ENCODE measurements at places on chromosomes 7 and 10. TPM values are rescaled to one million over a fixed set of nuclear protein-coding genes. Genes with fewer than 3 reads are reported as not detected.

The LSM8 gene
- 28.3 TPM for total RNA-seq

The PRLHR gene
- total RNA-seq: not detected

The SPDYE9 gene
- total RNA-seq: not detected

The LIPF gene
- not detected for total RNA-seq

DNA sequence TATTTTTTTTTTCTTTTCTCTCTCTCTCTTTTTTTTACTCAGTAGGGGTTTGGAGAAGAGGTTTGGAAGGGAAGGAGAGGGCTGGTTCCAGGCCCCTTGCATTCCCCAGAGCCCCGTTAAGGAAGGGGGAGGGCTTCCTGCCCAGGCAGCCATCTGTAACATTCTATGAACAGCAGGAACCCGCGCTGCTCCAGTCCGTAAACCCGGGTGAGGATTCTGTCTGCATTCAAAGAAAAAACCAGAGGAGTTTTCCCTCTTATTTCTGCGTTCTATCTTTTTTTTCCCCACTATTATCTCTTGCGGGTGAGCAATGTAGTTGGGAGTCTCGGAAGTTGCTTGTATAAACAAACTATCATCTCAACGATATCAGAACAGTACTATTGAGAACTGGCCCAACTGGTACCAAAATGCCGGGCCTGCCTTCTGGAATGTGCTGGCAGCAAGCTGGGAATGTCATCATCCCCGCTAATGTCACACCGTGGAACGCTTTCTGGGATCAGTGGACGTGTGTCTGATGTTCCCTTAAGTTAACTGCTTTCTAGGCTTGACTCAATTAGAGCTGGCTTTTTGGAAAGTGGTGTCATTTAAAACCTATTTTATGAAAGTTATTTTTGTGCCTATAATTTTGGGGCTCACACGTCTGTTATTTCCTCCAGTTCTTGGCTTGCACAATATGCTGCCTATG lies 153.1 kb upstream of the MEOX2 start:
- H3K27ac ChIP-seq: peak overlapping the region; percentile 56
- no peaks in the 10 kb centered on the region for H3K36me3 ChIP-seq
- H3K4me3 ChIP-seq: peak overlapping the region; percentile 25
- DNase-seq: no peak

DNA sequence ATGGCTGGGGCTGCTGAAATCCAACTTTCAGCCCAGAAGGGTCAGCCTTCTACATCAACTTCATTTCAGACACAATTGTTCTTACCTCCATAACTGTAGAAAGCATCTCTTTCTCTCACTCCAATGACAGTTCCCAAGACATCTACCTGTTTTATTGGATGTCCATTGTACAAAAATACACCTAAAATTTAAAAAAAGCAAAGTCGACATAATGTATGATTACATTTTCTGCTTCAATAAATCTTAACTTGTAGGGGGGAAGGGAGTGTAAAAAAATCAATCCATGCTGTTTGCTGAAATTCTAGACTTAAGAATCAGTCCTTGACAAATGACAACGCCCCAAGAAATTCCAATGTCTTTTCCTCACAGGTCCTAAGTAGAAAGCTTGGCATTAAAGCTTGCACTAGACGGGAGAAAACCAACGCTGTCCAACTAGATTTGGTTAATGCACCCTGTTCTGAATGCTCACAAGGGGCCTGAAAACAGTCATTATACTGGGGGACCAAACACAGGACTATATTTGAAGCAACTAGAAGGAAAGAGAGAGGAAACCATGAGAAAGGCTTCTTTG lies 7.5 kb downstream of the STN1 start:
- DNase-seq: no peak
- no peaks in the 10 kb centered on the region for H3K36me3 ChIP-seq

GRCh38 chr10:34254596-34254995 lies 560.5 kb downstream of the PARD3 start:
- H3K36me3 ChIP-seq: no peaks in the 10 kb centered on the region
- H3K4me3 ChIP-seq: no peak overlapping the region
- no peaks in the 10 kb centered on the region for H3K4me1 ChIP-seq
- H3K27me3 ChIP-seq: no peaks in the 10 kb centered on the region
- no peak for DNase-seq

GRCh38 chr7:141409801-141410329 lies 141.3 kb upstream of the AGK start:
- H3K4me1 ChIP-seq: no peaks in the 10 kb centered on the region
- no peak for DNase-seq
- no peak overlapping the region for H3K4me3 ChIP-seq
- H3K36me3 ChIP-seq: no peaks in the 10 kb centered on the region

DNA sequence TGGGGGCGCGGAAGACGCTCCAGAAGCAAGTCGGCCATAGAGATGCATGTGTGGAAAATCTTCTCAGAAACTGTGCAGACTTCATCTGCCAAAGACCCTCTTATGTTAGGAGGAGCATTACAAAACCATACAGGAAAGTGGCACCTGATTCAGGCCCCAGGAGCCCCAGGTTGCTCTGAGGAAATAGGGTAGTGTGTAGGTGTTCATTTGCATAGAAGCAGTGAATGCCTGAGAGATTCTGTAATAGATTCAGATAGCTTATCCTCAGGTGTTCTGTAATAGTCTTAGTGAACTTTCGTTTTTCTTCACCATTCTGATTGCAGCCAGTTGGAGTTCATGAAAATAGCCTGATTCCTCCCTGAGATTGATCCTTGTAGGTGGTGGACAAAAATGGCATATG lies 106.4 kb upstream of the GJD4 start:
- peaks cover 20% of the 10 kb centered on the region for H3K4me1 ChIP-seq
- no peaks in the 10 kb centered on the region for H3K27me3 ChIP-seq
- DNase-seq: no peak
- H3K27ac ChIP-seq: no peak overlapping the region
- peaks cover 7% of the 10 kb centered on the region for H3K36me3 ChIP-seq
- H3K4me3 ChIP-seq: no peak overlapping the region

DNA sequence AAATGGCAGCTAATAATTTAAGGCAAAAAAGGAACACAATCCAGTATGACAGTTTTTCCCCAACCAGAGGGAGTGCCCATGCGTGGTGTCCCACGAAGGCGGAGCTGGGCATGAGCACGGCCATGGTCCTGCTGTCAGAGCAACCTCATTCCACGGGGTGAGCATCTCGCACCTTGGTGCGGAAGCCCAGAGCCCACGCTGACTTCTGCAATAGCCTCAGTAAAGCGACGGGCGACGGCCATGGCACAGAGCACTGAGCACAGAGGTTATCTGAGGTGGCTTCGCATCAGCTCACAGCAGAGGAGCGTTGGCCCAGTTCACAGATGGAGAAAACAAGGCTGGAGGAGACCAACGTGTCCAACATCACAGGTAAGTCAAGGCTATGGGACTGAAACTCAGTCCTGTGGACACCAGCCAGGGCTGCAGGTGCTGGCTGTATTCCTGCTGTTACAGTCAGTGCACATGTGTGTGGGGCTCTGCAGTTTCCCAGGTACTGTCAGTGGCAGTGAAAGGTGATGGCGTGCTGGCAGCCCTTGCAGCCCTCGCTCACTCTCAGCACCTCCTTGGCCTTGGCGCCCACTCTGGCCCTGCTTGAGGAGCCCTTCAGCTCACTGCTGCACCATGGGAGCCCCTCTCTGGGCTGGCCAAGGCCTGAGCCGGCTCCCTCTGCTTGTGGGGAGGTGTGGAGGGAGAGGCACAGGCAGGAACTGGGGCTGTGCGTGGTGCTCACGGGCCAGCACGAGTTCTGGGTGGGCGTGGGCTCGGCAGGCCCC lies 525.6 kb downstream of the PTPRN2 start:
- H3K4me1 ChIP-seq: no peaks in the 10 kb centered on the region
- no peaks in the 10 kb centered on the region for H3K27me3 ChIP-seq

DNA sequence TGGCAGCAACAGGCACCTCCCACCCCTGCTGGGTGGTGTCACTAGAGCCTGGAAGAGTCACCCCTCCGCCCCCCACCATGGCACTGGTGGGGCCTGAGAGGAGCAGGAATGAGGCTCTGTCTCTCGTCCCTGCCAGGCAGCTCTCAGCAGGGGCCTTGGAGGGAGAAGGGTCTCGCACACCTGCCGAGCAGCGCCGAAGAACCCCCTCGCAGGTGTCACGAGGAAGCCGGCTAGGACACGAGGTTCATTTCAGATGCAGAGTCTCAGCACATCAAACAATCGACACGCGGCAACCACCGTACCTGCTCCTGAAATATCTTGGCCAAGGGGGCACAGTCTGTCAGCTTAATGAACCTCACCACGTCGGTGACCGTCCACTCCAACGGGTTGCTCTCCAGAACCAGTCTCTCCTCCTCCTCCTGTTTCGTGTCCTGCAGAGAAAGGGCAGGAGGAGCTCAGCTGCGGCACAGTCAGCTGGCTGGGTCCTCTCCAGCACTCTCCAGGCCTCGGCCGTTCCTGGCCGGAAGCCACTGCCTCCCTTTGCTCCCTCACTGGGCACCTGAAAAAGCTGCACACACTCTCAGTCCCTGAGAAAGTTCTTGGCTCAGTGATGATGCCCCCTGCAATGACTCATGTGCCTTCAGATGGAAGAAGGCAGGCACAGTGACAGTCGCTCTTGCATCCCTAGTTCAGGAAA lies 240.1 kb downstream of the SFMBT2 start:
- no peak overlapping the region for H3K4me3 ChIP-seq
- no peaks in the 10 kb centered on the region for H3K4me1 ChIP-seq
- no peak for DNase-seq
- no peak overlapping the region for H3K27ac ChIP-seq

- H3K27ac ChIP-seq: peak overlapping the region; percentile 76
- DNase-seq: peak; percentile 87
- H3K4me3 ChIP-seq: peak overlapping the region; percentile 61
- H3K4me1 ChIP-seq: no peaks in the 10 kb centered on the region
Observed at GRCh38 chr10:27252267-27253000, 11.8 kb upstream of the ACBD5 start.

DNA sequence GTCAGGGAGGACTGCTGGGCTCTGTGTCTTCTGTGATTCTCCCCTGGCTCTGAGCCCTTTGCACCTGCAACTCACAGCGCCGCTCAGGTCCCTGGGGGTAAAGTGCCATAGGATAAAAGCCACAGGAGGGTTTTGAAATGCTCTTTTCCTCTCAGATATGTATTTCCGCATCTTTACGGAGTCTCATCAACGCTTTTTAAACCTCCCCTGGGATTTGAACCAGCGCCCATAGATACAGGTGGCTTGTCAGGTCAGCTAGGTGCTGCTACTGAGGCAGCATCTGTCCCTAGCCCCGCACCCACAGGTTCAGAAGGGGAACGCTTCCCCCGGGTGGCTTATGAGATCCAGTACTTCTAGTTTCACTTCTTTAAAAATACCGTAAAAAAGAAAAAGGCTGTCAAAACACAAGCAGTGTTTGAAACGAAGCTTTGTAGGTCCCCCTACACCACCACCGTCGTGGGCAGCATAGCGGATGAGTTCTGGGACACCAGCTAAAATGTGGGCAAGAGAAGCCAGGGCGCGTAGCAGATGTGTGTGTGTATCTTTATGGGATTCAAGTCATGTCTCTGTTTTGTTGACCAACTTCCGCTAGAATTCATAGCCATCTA lies 173.5 kb downstream of the CUX1 start:
- no peaks in the 10 kb centered on the region for H3K4me1 ChIP-seq
- no peaks in the 10 kb centered on the region for H3K36me3 ChIP-seq
- H3K27ac ChIP-seq: no peak overlapping the region
- no peak for DNase-seq
- no peak overlapping the region for H3K4me3 ChIP-seq
- H3K27me3 ChIP-seq: no peaks in the 10 kb centered on the region

DNA sequence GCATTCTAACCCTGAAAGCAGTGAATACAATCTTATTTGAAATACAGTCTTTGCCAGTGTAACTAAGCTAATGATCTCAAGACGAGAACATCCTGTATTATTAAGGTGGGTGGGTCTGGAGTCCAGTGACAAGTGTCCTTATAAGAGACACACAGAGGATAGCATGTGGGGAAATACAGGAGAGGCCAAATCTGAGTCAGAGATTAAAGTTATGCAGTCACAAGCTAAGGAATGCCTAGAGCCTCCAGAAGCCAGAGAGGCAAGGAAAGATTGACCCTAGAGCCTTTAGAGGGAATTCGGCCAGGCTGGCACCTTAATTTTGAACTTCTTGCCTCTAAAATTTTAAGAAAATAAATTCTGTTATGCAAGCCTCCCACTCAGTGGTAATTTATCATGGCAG lies 87.5 kb upstream of the HGF start:
- no peak overlapping the region for H3K27ac ChIP-seq
- DNase-seq: no peak
- no peaks in the 10 kb centered on the region for H3K36me3 ChIP-seq
- H3K4me3 ChIP-seq: no peak overlapping the region

GRCh38 chr10:36778651-36779050 lies 346.7 kb upstream of the ANKRD30A start:
- no peak overlapping the region for H3K27ac ChIP-seq
- no peaks in the 10 kb centered on the region for H3K36me3 ChIP-seq
- no peaks in the 10 kb centered on the region for H3K27me3 ChIP-seq
- no peak for DNase-seq
- no peaks in the 10 kb centered on the region for H3K4me1 ChIP-seq
- no peak overlapping the region for H3K4me3 ChIP-seq

GRCh38 chr10:71426058-71426605 lies 29.4 kb downstream of the CDH23 start:
- H3K36me3 ChIP-seq: no peaks in the 10 kb centered on the region
- H3K27me3 ChIP-seq: no peaks in the 10 kb centered on the region
- no peaks in the 10 kb centered on the region for H3K4me1 ChIP-seq
- no peak overlapping the region for H3K4me3 ChIP-seq

GRCh38 chr7:85405016-85405902 lies 218.4 kb upstream of the SEMA3D start:
- H3K27me3 ChIP-seq: no peaks in the 10 kb centered on the region
- H3K4me1 ChIP-seq: no peaks in the 10 kb centered on the region
- no peak for DNase-seq
- H3K4me3 ChIP-seq: no peak overlapping the region

DNA sequence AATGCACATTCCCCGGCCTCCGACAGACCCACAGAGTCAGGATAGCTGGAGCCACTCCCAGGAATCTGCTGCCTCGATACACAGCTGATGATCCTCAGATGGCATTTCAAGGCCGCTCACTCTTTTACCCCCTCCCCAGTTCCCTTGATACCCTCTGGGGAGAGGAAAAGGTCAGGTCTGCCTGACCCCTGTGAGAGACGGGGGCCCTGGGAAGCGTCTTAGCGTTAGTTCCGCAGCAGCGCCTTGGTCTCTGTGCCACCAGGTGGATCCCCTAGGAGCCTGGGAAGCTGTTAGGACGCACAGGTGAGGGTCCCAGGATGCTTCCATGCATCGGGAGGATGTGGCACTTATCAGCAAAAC lies 420.5 kb upstream of the FOXK1 start:
- H3K4me3 ChIP-seq: no peak overlapping the region
- no peaks in the 10 kb centered on the region for H3K27me3 ChIP-seq
- no peaks in the 10 kb centered on the region for H3K4me1 ChIP-seq
- no peak for DNase-seq
- no peaks in the 10 kb centered on the region for H3K36me3 ChIP-seq

DNA sequence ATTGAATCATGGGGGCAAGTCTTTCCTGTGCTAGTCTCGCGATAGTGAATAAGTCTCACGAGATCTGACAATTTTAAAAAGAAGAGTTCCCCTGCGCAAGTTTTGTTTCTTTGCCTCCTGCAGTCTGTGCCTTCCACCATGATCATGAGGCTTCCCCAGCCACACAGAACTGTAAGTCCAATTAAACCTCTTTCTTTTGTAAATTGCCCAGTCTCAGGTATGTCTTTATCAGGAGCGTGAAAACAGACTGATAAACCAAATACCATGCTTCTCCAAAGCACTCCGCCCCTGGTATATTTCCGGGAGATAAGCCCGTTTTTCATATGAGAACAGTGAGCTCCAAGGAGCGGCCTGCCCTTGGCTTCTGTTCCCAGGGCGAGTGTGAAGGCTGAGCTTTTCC lies 118.9 kb downstream of the EVX1 start:
- no peak overlapping the region for H3K27ac ChIP-seq
- H3K4me3 ChIP-seq: no peak overlapping the region
- H3K4me1 ChIP-seq: peaks cover 2% of the 10 kb centered on the region
- no peak for DNase-seq
- no peaks in the 10 kb centered on the region for H3K27me3 ChIP-seq
